ENCODE measurements at places on chromosomes 5 and 9. TPM values are rescaled to one million over a fixed set of nuclear protein-coding genes. Genes with fewer than 3 reads are reported as not detected.

Gene RIMOC1
- polyA plus RNA-seq: 13.5 TPM

Gene DAPK1
- polyA plus RNA-seq: 46.1 TPM

Gene LCN9
- not detected for polyA plus RNA-seq

Gene HSD17B3
- polyA plus RNA-seq: not detected

Gene GABRA6
- polyA plus RNA-seq: not detected

Gene CDC20B
- polyA plus RNA-seq: not detected

Gene SPATA31E1
- not detected for polyA plus RNA-seq

GRCh38 chr9:27377811-27378456, 81.0 kb upstream of the EQTN start:
- no peak for DNase-seq

DNA sequence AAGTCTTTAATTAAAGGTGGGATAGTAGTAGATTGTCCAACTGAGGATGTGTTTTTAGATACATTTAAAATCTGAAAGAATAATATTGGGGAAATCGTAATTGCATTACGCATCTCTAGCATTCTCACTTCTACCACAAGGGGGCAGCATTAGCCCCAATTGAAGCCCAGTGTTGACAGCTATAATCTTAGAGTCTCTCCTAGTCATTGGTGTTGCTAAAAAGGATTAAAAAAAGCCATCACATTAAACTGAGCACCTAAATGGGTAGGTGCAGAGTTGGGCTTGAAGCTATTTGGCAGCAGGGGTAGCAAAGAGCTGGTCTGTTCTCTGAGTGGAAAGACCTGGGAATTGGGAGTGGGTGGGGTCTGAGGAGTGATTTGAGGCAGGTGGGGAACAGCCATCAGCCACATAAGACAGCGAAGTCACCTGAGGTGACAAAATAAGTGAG, 177.2 kb downstream of the OSTF1 start:
- peak; percentile 20 for DNase-seq

GRCh38 chr5:142364251-142365145, 39.7 kb upstream of the SPRY4 start:
- peak; percentile 53 for DNase-seq

DNA sequence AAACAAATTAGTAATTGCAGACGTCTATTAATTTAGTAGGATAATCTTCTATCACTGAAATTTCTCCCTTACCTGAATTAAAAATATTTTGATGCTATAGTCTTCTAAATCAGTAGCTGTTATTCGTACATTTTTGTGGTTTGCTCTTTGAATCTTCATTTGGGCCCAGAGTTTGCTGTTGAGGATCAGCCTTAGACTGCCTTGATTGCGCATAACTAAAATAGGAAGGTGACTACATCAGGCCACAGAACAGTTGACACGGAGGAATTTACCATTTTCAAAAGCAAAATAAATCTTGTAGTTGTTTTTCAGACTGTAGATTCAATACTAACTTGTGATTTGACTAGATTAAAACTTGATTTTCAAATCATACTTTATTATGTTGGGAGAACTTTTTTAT, 11.8 kb upstream of the NADK2 start:
- DNase-seq: no peak

GRCh38 chr5:75351139-75351926, 14.3 kb downstream of the HMGCR start:
- no peak for DNase-seq

DNA sequence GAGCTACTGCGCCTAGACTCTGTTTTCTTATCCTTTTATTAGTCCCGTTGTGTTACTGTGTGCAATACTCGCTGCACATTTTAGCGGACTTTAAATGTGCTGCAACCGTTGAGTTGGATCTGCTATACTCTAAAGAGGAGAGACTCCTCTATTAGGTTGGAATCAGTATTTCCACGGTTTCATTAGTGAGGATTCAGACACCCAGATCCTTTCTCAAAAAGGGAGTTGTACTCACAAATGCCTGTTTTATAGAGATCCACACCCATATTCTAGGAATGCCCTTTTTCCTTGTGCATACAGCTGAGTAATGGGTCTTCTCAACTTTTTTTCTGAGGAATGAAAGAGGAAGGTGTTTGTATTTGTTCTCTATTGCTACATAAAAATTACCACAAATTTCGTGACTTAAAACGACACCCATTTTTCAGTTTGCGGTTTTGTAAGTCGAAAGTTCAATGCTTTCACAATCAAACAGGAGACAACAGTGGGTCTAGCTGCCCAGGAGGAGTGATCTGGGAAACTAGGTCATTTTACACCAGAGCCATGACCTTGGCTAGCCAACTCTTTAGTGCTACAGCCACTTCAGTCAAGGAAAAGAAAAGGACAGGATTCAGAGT, 52.8 kb upstream of the SLC44A1 start:
- peak; percentile 89 for DNase-seq

- no peak for DNase-seq
Observed at GRCh38 chr9:18489861-18490260, 15.9 kb downstream of the ADAMTSL1 start.

DNA sequence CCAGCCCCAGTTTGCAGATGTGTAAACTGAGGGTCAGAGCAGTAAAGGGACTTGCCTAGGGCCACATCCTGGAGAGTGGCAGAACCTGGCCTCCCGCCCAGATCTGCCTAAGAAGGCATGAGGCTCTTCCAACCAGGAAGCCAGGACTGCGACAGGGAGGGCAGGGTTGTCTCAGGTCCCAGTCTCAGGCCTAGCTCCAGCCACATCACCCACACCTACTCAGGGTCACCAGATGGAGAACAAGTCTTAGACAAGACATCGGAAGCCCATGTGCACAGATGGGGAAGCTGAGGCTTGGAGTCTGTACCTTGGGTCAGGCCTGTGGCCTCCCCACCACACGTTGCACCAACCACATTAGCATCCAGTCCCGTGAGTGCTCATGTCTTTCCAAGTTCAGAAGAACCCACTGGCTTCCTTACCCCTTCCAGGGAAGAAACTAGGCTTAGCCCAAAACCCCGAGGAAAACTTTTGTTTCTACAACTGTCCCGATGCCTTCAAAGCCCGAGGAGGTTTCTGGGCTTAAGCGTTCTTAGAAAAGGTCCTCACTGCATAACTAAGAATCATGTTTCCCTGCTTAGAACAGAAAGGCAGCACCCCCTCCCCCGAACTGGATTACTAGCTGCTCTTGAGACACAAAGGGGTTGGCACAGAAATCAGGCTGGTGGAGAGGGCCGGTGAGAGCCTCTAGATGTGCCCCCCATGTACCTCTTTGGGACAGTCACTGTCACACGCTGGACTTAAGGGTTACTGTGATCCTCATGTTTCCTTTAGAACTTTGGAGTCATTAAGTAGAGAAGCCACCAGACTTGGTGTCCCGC, 2.2 kb downstream of the FAM78A start:
- no peak for DNase-seq

DNA sequence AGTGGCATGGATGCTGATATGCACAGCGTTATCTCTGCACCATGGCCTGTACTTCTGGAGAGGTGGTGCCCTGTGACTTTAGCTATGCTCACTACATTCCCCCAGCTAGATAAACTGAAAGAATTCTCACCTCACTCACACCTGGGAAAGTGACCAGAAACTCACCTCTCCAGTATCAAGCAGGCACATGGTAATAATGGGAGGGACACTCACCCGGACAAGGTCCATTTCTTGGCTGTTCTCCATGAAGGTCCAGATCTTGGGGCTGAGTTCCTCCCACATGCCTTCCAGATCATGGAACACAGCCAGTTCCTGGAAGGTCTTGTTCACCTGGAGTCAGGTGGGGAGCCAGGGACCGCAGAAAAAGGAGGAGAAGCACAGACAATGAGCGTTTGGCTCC, 72.8 kb downstream of the NIPSNAP3B start:
- no peak for DNase-seq

DNA sequence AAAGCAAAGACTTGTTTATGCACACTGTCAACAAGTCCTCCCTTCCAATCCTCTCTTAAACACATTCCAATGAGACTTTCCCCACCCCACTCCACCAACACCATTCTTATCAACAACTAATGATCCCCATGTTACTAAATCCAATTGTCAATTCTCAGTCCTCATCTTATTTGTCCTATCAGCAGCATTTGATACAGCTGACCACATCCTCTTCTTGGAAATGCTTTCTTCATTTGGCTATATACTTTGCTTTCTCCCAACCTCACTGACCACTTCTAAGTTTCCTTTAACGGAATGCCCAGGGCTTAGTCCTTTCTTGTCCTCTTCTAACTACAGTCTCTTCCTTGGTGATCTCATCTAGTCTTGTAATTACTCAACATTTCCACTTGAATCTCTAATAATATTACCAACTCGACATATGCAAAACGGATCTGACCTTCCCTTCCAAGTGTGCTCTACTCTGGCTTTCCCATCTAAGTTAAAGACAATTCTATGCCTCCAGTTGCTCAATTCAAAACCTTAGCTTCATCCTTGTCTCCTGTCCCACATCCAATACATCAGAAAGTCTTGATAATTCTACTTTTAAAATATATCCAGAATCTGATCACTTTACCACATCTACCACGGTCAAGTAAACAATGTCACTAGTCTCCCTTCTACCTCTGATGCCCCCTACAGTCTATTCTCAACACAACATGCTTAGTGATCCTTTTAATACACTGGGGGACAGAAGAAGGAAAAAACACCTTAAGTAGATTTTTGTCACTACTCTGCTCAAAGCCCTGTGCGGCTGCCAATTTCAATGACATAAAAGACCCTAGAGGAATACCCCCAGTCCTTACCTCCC, 25.5 kb downstream of the AGTPBP1 start:
- no peak for DNase-seq

GRCh38 chr5:58615972-58616371, 33.1 kb downstream of the RAB3C start:
- DNase-seq: no peak

DNA sequence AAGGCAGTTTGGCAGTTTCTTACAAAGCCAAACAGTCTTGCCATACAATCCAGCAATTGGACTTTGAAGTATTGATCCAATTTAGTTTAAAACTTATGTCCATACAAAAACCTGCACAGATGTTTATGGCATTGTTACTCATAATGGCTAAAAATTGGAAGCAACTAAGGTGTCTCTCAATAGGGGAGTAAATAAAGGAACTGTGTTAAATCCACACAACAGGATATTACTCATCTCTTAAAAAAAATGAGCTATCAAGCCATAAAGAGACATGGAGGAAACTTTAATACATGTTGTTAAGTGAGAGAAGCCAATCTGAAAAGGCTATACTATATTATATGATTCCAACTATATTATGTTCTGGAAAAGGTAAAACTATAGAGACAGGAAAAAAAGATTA, 313.6 kb upstream of the CD180 start:
- no peak for DNase-seq

GRCh38 chr9:116998305-116998704, 311.2 kb downstream of the TRIM32 start:
- no peak for DNase-seq

- no peak for DNase-seq
Observed at GRCh38 chr9:123871781-123872180, 58.1 kb downstream of the DENND1A start.

- no peak for DNase-seq
Observed at GRCh38 chr5:123721675-123722276, 209.8 kb downstream of the CSNK1G3 start.

DNA sequence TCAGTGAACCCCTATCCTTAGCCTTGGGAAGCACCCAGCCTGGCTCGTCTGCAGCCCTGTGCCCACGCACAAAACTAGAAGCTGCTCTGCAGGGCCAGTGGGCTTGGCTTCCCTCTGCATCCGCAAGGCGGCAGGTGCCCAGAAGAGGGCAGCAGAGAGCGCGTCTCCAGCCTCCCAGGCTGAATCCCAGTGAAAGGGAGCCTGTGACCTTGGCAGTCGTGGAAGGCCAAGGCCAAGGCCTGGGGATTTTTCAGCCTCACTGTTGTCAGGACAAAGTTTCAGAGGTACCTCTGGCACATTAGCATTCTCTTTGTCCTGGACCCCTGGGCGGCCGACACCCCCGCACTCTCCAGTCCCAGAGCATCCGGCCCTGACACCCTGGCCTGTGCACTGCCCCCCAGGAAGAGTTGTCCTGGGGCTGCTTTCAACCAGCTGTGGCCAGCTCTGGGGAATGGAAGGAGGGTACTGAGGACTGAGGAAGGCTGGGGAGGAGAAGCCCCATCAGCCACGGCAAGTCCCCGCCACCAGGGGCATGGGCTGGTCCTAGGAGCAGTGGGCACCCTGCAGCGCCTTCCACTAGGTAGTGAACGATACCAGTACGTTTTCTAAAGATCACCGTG, 63.6 kb upstream of the IL17B start:
- DNase-seq: peak; percentile 78

DNA sequence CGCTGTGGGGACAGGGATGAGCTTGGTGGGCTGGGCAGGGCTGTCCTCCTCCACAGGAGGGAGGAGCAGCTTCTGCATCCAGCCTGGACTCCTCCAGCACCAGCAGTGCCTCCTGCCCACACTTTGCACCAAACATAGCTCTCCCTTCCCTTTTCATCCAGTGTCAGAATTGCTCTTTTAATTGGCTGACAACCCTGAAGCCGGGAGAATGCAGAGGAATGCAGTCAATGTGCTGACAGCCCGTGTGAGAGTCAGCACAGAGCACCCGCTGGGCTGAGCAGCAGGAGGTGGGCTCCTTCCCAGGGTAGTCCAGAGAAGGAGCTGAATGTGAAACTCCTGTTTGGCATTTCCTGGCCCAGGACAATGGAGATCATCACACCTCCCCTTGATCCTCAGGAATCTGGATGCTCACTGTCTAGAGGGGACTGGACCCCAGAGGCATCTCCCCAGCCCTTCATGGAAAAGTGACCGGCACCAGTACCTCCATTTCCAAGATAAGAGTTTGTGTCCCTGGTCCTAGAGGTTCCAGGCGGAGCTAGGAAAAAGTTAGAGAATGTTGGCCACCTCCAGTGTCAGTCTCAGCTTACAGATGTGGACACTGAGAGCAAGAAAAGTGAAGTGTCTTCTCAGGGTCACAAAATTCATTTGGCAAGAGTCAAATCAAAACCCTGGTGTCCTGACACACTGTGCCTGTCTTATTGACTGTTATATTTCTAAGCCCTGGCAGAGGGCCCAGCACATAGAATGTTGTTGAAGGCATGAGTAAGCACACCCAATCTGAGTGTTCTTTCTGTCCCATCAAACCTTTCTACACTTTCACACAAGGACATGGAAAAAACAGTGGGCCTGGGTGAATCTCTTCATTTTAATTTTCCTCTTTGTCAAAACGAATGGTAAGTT, 202.1 kb downstream of the SNX18 start:
- no peak for DNase-seq

- DNase-seq: no peak
Observed at GRCh38 chr5:125293223-125293622, 546.8 kb upstream of the ZNF608 start.

- peak; percentile 42 for DNase-seq
Observed at GRCh38 chr9:136482046-136482792, 621 bp downstream of the SEC16A start.

DNA sequence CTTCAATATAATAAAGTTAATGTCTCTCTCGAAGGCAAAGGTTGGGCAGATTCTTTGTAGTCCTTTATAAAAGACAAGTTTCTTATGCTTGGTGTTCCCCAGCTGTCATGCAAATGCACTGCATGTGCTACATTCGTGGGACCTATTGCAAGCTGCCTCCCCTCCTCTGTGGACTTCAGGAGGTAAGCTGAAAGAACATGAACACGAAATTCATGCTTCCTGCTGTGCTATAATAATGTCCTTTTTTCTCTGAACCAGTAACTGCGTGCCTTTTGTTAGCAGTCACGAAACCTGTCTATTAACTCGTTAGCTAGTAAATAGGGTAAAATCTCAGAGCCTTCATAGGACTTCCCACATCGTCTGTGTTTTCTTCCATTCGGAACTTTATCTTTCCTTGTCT, 363.5 kb downstream of the CDH9 start:
- DNase-seq: no peak

Measured in A549 (cell line).